PC-9 (cell line): ENCODE measurements at places on chromosomes 2 and 18. TPM values are rescaled to one million over a fixed set of nuclear protein-coding genes. Genes with fewer than 3 reads are reported as not detected.

The AFF3 gene
- not detected in 2 replicates for total RNA-seq

The ALPP gene
- 47.5 and 57.8 TPM in 2 replicates for total RNA-seq

The UPP2 gene
- total RNA-seq, result not detected in 2 replicates

The SLC4A3 gene
- total RNA-seq, result 7.3 and 9.0 TPM in 2 replicates

The THSD7B gene
- total RNA-seq, result not detected in 2 replicates

The LYPD1 gene
- total RNA-seq, result 5.1 and 10.3 TPM in 2 replicates

The SDC1 gene
- 114 and 128 TPM in 2 replicates for total RNA-seq
